Tibial nerve (tissue), 4 donors: ENCODE measurements at places on chromosomes 2 and 18. TPM values are rescaled to one million over a fixed set of nuclear protein-coding genes. Genes with fewer than 3 reads are reported as not detected.

DNA sequence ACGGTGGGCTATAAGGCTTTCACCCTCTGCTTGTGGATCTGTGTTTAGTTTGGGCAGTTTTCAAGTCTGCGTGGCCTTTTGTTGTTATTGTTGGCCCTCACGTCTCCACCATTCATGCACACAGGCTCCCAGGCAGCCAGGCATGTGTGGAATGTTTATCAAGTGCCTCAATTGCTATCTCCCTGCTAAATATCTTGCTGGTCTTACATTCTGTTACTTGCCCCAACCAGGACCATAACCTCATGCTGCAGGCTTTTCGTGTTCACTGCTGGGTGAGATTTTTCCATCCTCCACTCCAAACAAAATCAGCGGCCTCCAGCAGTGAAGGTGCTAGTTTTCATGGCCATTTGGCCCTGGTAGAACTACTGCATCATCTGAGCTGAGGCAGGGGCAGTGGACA, 63.0 kb upstream of the DSC1 start:
- H3K27me3 ChIP-seq = no peaks in the 10 kb centered on the region
- H3K4me3 ChIP-seq = no peak overlapping the region
- DNase-seq = no peak
- H3K4me1 ChIP-seq = no peaks in the 10 kb centered on the region
- no peaks in the 10 kb centered on the region for H3K36me3 ChIP-seq
- H3K27ac ChIP-seq = no peak overlapping the region

Gene DPYSL5
- total RNA-seq = not detected

Gene AQP12B
- 0.22 TPM for total RNA-seq

Gene RNF125
- total RNA-seq = 12.0 TPM

DNA sequence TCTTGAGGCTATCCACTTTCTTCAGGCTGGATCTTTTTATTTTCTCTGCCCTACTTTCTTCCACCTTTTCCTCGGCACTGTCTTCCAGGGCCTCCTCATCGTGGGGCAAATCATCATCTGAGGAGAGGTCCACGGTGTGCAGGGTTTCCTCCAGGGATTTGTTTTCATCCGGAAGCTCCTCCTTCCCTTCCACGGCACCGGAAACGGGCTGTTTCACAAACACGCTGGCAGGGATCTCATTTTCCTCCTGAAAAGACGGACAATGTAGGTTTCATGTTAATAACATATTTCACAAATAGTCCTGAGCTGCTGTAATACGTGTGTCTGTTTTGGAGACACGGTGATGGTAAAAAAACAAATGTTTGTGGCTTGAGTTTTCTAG, 10.4 kb downstream of the CAVIN2 start:
- H3K27ac ChIP-seq = no peak overlapping the region
- H3K36me3 ChIP-seq = no peaks in the 10 kb centered on the region
- no peak for DNase-seq
- H3K27me3 ChIP-seq = no peaks in the 10 kb centered on the region

Gene ATP6V1B1
- total RNA-seq = 2.5 TPM

DNA sequence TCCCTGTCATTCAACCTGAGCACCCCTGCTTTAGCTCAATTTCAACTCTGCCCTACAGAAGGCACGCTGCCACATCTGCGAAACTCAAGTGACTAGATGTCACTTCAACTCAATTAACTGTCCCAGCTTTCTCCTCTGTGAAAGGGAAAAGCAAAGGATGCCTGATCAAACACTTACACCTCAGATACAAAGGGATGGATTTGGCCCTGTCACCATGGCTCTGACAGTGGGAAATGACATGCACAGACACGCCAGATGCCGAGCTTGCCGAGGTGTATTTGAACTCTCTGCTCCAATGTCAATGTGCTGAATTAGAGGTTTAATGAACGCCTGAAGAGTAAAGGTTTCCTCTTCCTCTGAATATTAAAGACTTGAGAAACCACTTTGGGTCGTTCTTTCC, 481.1 kb downstream of the CBLN2 start:
- H3K36me3 ChIP-seq = no peaks in the 10 kb centered on the region
- no peaks in the 10 kb centered on the region for H3K4me1 ChIP-seq
- H3K4me3 ChIP-seq = no peak overlapping the region
- no peaks in the 10 kb centered on the region for H3K27me3 ChIP-seq
- no peak overlapping the region for H3K27ac ChIP-seq
- no peak for DNase-seq

Gene ARHGAP28
- total RNA-seq = 5.4 TPM

Gene SERPINB8
- total RNA-seq = 20.8 TPM

DNA sequence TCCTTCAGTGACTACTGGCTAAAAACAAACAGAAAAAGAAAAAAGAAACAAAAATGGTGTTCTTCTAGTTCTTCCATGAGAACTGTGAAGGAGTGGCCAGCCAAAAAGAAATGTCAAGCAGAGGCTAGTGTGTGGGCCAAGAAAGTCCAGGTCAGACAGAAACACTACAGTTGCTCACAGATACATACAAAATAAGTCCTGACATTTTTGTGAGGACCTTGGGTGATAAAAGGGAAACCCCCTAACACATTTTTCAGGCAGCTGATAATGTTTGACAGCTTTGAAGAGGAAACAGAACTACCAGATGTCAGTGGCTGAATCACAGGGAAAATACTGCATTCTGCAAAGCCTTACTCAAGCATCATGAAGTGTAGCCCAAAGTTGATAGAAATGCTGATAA, 28.1 kb downstream of the ARHGAP25 start:
- no peaks in the 10 kb centered on the region for H3K27me3 ChIP-seq
- H3K27ac ChIP-seq = no peak overlapping the region
- no peaks in the 10 kb centered on the region for H3K4me1 ChIP-seq
- no peaks in the 10 kb centered on the region for H3K36me3 ChIP-seq

DNA sequence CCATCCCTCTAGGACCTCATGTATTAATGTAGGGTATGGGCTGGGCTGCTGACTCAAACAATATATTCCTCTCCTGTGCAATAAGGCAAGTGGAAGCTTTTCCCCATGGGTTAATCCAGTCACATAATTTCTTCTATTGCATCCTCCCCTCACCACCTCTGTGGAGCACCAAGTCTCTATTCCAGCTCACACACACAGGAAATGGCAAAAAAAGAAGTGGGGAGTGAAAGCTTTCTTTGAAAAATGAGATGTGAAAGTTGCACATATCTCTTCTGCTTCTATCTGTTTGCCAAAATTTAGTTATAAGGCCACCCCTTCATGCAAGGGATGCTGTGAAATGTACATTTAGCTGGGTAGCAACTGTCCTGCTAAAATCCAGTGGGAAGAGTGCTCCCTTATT, 121.3 kb downstream of the CDC42EP3 start:
- no peaks in the 10 kb centered on the region for H3K36me3 ChIP-seq
- H3K27me3 ChIP-seq = no peaks in the 10 kb centered on the region
- no peak overlapping the region for H3K4me3 ChIP-seq
- H3K27ac ChIP-seq = no peak overlapping the region

- H3K27ac ChIP-seq = no peak overlapping the region
- H3K4me3 ChIP-seq = no peak overlapping the region
- no peaks in the 10 kb centered on the region for H3K4me1 ChIP-seq
- H3K27me3 ChIP-seq = no peaks in the 10 kb centered on the region
Observed at GRCh38 chr2:101112772-101113157, 38.4 kb downstream of the TBC1D8 start.
